NCI-H1105 (cell line): ENCODE measurements at places on chromosomes 1 and 21.
A peak's percentile ranks its signal among the peaks of the same experiment; 100 is the strongest.

DNA sequence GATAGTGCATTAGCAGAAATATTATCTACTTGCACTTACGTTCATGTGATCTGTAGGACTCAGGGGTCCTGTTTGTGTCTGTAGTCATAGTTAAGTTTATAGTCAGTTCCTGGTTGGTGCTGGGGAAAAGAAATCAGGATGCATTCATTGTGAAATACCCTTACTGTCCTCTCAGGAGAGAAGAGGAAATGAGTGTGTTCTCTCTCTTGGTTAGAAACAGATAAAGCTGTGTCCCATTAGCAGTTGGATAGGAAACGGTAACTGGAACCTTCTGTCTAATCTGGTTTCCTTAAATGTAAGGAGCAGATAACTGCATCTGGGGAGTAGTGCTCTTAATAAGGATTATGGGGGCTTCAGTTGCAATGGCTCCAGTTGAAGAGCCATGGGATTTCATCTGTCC lies 8.9 kb downstream of the SDCCAG8 start:
- no peak for DNase-seq

GRCh38 chr1:242524571-242525359 lies at the start of gene PLD5:
PLD5 (minus strand) TSS chr1:242524697.
- DNase-seq = peak; percentile 26

DNA sequence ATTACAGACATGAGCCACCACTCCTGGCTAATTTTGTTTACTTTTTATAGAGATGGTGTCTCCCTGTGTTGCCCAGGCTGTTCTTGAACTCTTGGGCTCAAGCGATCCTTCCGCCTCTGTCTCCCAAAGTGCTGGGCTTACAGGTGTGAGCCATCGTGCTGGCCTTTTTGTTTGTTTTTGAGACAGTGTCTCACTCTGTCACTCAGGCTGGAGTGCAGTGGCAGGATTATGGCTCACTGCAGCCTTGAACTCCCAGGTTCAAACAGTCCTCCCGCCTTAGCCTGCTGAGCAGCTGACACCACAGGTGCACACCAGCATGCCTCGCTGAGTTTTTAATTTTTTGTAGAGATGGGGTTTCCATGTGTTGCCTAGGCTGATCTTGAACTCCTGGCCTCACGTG lies 49.1 kb downstream of the ADARB1 start:
- DNase-seq = no peak

DNA sequence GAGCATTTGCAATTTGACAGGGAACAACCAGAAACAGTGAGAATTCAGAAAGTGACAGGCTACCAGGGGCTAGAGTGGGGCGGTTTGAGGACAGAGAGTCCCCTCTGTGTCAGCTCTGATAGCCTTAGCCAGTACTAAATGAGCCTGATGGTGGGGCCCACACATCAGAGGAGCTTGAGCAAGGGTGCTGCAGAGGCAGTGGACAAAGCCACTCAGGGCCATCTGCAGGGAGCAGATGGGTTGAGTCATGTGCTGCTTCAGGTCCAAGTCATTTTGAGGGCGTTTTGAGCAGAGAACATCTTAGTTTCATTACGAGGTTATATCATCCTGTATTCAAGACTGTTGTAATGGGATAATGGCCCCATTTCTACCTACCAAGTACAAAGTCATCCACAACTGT lies 7.7 kb downstream of the LRRC52 start:
- DNase-seq = no peak

DNA sequence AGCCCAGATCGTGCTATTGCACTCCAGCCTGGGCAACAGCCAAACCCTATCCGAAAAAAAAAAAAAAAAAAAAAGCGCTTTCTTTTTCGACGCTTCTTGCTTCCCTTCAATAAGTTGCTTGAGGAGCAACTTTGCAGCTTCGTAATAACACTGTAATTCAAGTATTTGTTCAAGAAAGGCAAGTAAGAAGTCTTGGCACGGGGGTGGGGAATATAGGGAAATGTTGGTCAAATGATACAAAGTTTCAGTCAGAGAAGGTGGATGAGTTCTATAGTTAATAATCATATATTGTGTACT lies 871 bp upstream of the PSMA5 start:
- no peak for DNase-seq

DNA sequence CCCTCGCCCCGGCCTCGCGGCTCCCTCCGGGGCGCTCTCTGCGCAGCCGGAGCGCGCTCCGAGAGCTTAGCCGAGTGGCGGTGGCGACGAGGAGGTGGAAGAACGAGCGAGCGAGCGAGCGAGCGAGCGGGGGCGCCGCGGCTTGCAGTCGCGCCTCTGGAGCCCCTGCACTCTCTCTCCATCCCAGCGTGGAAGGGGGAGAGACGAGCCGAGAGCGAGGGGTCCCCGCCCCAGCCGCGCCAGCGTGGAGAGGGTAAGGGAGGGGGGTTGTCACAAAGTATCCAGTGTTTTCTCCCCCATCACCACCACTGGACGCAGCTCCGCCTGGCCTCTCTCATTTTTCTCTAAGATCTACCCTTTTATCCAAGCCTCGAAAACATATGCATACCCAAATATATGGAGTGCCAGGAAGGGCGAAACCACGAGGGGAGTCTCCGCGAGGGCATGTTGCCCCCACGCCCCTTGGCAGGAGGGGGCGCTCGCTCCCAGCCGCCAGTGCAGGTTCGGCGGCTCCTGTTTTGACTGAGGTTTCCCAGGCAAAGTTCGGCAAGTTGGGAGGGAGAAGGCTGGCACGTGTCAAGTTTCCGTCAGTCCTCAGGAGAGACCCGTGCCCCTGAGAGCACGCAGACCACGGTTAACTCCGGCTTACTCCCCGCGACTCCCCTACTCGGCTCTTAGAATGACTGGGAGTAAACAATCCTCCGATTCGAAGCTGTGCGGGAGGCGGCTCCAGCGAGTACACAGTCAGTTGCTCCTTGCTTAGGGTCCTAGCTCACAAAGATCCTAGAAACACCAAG lies 569 bp upstream of the DAB1 start:
- DNase-seq = peak; percentile 43

- no peak for DNase-seq
Observed at GRCh38 chr1:187878883-187879282, 1050.1 kb downstream of the PLA2G4A start.
